Heart right ventricle (tissue), 16 donors: ENCODE measurements at places on chromosomes 1 and 21. TPM values are rescaled to one million over a fixed set of nuclear protein-coding genes. Genes with fewer than 3 reads are reported as not detected.

GRCh38 chr1:119159111-119159510 lies 18.7 kb upstream of the WARS2 start:
- peak overlapping the region; percentile 49 for H3K27ac ChIP-seq
- H3K4me3 ChIP-seq: no peak overlapping the region
- H3K36me3 ChIP-seq: peaks cover 60% of the 10 kb centered on the region
- DNase-seq: no peak

LORICRIN gene
- polyA plus RNA-seq: not detected

GRCh38 chr1:150389650-150390049 lies 25.7 kb downstream of the RPRD2 start:
- H3K4me1 ChIP-seq: peaks cover 16% of the 10 kb centered on the region
- no peak overlapping the region for H3K27ac ChIP-seq
- no peaks in the 10 kb centered on the region for H3K27me3 ChIP-seq
- H3K4me3 ChIP-seq: no peak overlapping the region
- no peak for DNase-seq
- H3K36me3 ChIP-seq: no peaks in the 10 kb centered on the region

- no peak overlapping the region for H3K4me3 ChIP-seq
- no peaks in the 10 kb centered on the region for H3K36me3 ChIP-seq
- H3K4me1 ChIP-seq: no peaks in the 10 kb centered on the region
- H3K27me3 ChIP-seq: peaks cover 1% of the 10 kb centered on the region
Observed at GRCh38 chr1:77484334-77484733, 198.1 kb downstream of the ZZZ3 start.

RPE65 gene
- polyA plus RNA-seq: not detected

GRCh38 chr1:158652721-158653334 lies 33.7 kb downstream of the SPTA1 start:
- no peak overlapping the region for H3K4me3 ChIP-seq
- DNase-seq: no peak
- no peaks in the 10 kb centered on the region for H3K36me3 ChIP-seq
- H3K27me3 ChIP-seq: no peaks in the 10 kb centered on the region

KCNT2 gene
- polyA plus RNA-seq: 0.66 TPM

GRCh38 chr1:55741516-55741915 lies 526.4 kb upstream of the USP24 start:
- DNase-seq: no peak
- H3K4me3 ChIP-seq: no peak overlapping the region
- no peak overlapping the region for H3K27ac ChIP-seq

DNA sequence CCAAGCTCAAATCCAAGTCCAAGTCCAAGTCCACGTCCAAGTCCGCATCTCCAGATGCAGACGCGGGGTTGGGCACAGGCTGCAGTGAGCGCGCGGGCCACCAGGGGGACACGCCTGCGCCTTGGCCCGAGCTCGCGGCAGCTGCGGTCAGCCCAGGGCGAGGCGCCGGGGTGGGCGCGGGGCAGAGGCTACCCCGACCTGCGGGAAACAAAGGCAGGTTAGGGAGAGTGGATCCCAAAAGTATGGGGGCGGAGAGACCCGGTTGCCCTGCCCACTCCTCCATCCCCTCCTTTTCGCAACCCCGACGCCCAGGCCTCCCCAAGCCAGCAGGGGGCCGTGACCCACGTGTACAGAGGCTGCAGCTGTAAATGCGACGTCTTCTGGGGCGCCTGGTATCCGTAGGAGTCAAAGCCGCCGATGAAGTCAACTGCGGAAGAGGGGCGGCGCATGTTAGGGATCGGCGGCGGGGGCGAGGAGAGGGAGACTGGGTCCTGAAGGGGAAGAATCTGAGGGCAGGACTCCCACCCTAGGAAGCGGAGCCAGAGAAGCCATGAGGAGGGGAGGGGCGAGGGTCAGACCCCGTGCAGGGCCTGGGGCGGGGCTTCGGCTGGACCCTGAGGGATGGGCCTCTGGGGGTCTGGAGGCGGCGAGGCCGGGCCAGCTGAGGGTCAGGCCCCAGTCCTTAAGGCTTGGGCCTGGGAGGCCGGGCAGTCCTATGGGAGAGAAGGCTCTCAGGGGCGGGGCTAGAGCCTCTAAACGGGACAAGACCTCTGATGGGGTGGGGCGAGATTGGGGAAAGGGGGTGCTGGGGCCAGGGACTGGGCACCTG lies 58.0 kb downstream of the NKAIN1 start:
- H3K4me3 ChIP-seq: peak overlapping the region; percentile 40
- peak; percentile 58 for DNase-seq
- no peaks in the 10 kb centered on the region for H3K36me3 ChIP-seq

SELE gene
- 3.1 TPM for polyA plus RNA-seq

FCRL3 gene
- not detected for polyA plus RNA-seq

GRCh38 chr21:42587036-42587435 lies 66.4 kb upstream of the PDE9A start:
- H3K27ac ChIP-seq: no peak overlapping the region
- H3K36me3 ChIP-seq: no peaks in the 10 kb centered on the region
- no peak overlapping the region for H3K4me3 ChIP-seq
- DNase-seq: no peak
- H3K4me1 ChIP-seq: no peaks in the 10 kb centered on the region
